ENCODE measurements at places on chromosomes 6 and 20.

DNA sequence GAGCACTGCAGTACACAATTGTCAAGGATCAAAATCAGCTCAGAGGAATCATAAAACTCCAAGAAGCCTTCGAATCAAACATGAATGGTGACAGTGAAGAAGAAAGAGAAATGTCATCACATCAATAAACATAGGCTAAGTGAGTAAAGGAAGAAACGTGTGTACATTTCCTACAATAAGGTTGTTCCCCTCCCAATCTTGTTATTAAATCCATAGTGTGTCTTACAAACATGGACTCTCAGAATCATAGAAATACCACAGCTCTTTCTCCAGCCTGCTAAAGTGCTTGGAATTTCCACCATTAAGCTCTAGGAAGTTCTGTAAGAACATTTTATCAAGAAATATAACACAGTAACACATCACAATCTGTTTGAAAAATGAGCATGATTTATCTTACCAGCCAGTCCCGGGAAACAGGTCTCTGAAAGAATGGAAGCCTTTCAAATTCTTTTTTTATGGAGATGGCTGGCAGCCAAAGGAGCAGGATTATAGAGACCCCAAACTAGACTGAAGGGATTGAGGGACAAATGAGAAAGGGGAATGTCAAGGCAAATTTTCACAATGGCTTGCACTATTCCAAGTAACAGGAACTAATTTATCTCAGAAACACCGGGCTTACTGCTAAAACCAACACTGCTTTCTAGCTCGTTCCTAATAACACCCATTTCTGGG is 4.5 kb upstream of the TNFAIP3 start:
- no peak for DNase-seq

GRCh38 chr6:118680452-118681095 is 29.2 kb upstream of the CEP85L start:
- DNase-seq: no peak

DNA sequence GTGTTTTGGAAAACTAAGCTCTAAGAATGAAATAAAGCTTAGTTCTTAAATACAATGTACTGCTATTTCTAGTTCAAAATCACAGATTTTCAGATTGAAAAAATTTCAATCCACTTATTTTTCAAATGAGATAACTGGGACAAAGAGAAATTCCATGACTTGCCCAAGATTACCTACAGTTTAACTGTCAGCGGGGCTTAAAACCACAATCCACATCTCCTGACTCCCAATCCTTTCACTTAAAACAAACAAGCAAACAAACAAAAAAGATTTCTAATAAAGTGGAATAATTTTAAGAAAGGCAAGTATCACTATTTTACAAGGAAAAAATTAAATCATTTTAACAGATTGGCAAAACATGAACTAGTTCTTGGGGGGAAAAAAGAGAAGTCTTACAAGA is 4.2 kb downstream of the PHIP start:
- no peak for DNase-seq

- DNase-seq: no peak
Measured at GRCh38 chr6:127855542-127856159, 45.2 kb downstream of the THEMIS start.

- DNase-seq: no peak
Measured at GRCh38 chr6:7424967-7425807, 35.6 kb downstream of the RIOK1 start.

GRCh38 chr6:14690120-14691056 is 555.5 kb upstream of the JARID2 start:
- no peak for DNase-seq

- DNase-seq: no peak
Measured at GRCh38 chr6:107662333-107662732, 161.8 kb downstream of the SCML4 start.

- no peak for DNase-seq
Measured at GRCh38 chr6:3286641-3287171, 28.0 kb downstream of the PSMG4 start.

DNA sequence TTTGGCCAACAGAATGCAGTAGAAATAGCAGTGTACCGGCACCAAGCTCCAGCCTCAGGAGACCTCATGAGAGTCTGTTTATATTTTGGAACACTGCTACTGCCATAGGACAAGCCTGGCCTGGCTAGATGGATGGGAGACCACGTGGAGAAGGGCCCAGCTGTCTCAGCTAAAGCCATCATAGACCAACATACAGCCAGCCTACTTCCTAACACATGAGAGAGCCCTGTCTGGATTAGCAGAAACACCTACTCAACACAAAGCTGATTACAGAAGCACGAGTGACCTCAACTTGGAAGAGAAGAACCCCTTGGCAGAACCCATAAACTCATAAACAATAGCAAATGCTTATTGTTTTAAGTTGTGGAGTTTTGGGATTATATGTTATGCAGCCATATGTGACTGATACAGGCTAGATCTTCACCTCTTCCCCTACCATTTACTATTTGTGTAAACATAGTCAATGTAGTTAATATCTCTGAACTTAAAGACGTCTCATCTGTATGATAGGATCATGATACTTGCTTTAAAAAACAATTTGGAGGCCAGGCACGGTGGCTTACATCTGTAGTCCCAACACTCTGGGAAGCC is 199.4 kb upstream of the ZNF217 start:
- no peak for DNase-seq

- DNase-seq: no peak
Measured at GRCh38 chr6:29653452-29654038, 3.3 kb upstream of the MOG start.

- DNase-seq: no peak
Measured at GRCh38 chr20:52150440-52151258, 40.9 kb downstream of the ZFP64 start.

- DNase-seq: no peak
Measured at GRCh38 chr6:43708860-43709653, 21.5 kb upstream of the MRPS18A start.

- no peak for DNase-seq
Measured at GRCh38 chr20:1804554-1804956, 90.7 kb upstream of the SIRPA start.

GRCh38 chr6:53342217-53342616 is 6.5 kb downstream of the ELOVL5 start:
- no peak for DNase-seq

- DNase-seq: no peak
Measured at GRCh38 chr20:17992847-17993513, 24.2 kb downstream of the MGME1 start.

- DNase-seq: no peak
Measured at GRCh38 chr6:105648276-105648675, 245.4 kb upstream of the PREP start.

- no peak for DNase-seq
Measured at GRCh38 chr6:165556116-165556843, 106.8 kb downstream of the PDE10A start.

- DNase-seq: no peak
Measured at GRCh38 chr6:20175810-20176410, 36.4 kb downstream of the MBOAT1 start.

DNA sequence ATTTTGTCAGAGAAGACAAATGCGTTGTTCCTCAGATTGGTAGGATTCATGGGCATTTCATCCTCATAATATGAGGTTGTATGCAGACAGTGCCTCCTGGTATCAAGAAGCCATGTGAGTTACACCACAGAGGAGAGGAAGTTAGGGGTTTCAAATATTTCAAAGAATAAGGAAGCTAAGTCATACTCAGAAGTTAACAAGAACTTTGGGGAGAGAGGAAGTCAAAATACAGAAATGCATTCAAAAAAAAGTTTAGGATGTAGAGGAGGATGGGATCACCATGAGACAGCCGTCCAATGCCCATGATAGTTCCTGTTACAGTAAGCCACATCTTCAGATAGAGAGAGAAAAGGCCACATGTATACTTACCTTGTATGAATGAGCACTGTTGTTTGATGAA is 22.3 kb downstream of the HLA-DOB start:
- no peak for DNase-seq

DNA sequence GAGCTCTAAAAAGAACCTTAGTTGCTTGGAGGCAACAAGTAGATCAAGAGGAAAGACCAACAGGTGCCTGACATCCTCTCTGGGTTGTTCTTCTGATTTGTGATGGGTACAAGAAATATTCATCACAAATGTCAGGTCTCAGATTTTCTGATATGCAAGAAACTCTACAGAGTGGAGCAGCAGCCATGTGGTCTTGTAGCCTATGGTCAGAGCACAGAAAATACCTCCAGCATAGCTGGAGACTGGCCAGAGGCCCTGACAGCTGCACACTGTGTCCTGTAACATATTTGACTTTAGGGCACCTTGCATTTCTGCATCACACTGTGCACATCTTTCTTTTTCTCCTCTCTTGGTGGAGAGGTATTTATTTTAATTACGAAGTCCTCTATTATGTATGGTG is 116.3 kb downstream of the GMPR start:
- DNase-seq: no peak

DNA sequence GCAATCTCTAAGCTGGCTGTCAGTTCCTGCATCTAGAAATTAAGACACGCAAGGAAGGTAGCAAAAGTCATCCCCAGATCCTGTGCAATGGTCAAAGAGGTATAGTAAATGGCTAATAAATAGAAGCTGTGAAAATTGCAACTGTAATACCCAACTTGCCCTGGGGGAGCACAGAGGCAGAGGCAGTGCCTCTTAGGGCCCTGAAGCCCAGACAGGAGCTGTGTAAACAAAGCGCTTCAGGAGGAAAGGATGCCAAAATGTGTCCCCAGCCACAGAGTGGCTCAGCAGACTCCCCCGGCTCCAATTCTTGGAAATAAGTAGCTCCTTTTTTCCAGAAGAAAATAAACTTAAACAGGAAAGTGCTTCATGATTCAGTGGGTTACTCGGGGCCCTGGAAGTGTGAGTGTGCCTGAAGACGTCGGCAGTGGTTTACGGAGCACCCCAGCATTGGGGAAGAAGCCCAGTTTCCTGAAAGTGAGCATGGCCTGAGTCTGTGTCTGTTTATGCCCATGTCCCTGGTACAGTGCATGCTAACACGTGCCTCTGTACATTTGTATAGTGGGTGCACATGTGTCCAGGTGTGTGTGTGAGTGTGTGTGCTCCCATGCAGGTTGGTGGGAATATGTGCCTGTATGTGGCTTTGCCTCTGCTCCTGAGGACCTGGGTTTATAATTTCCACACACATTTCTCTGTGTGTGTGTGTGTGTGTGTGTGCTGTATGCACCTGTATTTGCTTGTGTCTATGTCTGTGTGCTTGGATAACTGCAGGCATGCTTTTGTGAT is 246.7 kb downstream of the MAFB start:
- DNase-seq: no peak

DNA sequence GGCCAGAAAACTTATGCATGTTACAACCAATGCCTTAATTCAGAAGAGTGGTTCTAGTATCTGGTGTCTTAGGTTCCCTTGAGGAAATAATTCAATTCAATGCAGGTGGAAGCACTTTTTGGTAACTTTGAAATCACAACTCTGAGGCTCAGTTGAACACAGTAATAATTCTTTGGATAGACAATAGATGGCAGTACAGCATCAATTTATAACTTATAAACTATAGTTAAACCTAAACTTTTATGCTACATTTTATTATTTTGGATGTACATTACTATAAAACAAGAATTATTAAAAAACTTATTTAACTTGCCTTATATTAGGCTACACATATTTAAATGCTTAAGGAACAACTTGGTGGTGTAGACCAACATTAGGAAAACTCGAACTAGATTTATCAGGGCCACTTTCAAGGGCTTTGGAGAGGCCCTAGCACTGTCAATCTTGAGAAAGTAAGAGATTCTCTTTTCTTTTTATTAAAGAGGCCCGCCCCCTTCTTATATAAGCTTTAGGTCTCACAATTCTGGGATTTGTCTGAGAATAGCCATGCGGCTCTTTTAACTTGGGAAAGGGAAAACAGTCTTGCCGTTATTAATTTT is 85.9 kb downstream of the CRYBG1 start:
- DNase-seq: no peak

GRCh38 chr20:7673841-7674240 is 266.4 kb downstream of the HAO1 start:
- DNase-seq: no peak

GRCh38 chr6:5670811-5671561 is 335.7 kb downstream of the NRN1 start:
- DNase-seq: no peak

- DNase-seq: no peak
Measured at GRCh38 chr20:51378171-51378928, 164.2 kb downstream of the NFATC2 start.

DNA sequence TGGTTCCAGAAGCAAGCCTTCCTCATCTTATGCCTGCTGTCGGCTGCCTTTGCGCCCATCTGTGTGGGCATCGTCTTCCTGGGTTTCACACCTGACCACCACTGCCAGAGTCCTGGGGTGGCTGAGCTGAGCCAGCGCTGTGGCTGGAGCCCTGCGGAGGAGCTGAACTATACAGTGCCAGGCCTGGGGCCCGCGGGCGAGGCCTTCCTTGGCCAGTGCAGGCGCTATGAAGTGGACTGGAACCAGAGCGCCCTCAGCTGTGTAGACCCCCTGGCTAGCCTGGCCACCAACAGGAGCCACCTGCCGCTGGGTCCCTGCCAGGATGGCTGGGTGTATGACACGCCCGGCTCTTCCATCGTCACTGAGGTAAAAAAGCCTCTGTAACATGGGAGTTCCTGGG is 366 bp downstream of the SLC22A1 start:
- DNase-seq: no peak

DNA sequence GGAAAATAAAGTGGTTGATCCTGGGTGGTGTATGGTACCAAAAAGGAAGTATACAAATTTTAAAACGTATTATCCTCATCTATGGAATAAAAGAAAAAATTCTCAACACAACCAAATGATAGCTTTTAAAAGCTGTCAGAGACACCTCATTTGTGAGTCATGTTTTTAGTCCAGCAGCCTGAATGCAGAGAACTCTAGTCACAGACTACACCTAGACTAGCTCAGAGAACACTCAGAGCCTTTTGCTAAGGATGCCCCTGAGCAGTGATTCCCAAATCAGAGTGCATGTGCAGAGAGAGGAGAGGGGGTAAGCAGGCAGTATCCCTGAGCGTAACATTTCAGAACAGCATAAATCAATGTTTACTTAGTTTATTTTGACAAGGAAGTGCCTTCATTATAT is 809.3 kb downstream of the HACE1 start:
- no peak for DNase-seq

GRCh38 chr20:51337126-51337805 is 205.3 kb downstream of the NFATC2 start:
- no peak for DNase-seq

- no peak for DNase-seq
Measured at GRCh38 chr20:58710481-58711265, 18.1 kb downstream of the NPEPL1 start.

DNA sequence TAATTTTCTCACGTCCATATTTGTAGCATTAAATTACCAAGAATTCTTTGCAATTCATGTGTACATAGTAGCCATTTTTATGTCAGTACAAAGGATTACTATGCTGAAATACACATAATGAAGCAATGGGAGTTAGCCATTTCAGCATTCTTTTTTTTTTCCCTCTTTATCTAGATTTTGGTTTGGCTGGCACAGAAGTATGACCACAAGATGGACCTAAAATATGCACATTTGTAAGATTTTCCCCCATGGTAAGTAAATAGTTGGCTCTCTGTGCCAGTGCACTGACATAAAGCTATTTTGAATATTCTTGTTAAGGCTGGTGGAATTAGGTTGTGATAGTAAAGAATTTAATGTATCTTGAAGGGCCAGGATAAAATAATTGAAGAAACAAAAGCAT is 486.1 kb upstream of the BTBD3 start:
- no peak for DNase-seq

- no peak for DNase-seq
Measured at GRCh38 chr6:13315896-13316295, 12.4 kb downstream of the TBC1D7 start.

GRCh38 chr20:13821876-13822275 is 37.0 kb downstream of the NDUFAF5 start:
- no peak for DNase-seq

GRCh38 chr20:58749098-58749769 is 56.6 kb downstream of the NPEPL1 start:
- DNase-seq: no peak

GRCh38 chr6:169189686-169190085 is 64.0 kb downstream of the THBS2 start:
- no peak for DNase-seq

Data from amygdala (tissue), 56 donors.